ENCODE measurements at places on chromosomes 12 and 14. TPM values are rescaled to one million over a fixed set of nuclear protein-coding genes. Genes with fewer than 3 reads are reported as not detected.

LACRT gene
- not detected for total RNA-seq

WSB2 gene
- 164 TPM for total RNA-seq

HVCN1 gene
- not detected for total RNA-seq

DNA sequence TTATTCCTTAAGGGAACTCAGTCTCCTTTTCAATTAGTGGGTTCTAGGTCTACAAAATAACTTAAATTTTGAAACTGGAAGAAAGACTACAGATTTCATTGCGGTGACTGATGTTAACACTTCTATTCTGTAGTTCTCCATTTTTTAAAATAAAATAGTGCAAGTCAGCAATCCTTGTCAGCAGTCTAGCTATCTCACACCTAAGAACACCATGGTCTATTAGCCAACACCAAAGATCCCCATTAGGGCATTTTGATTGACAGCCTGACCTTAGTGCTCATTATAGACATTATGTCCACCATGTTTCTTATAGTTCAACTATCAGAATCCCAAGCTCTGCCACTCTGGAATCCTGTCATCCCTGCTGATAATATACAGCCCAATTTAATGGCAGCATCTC, 27.4 kb downstream of the GPR65 start:
- H3K4me1 ChIP-seq, result no peaks in the 10 kb centered on the region
- no peak overlapping the region for H3K4me3 ChIP-seq
- no peaks in the 10 kb centered on the region for H3K27me3 ChIP-seq
- DNase-seq, result no peak
- no peaks in the 10 kb centered on the region for H3K36me3 ChIP-seq

All from SJSA1 (cell line).